ENCODE measurements at places on chromosomes 1 and 21.

DNA sequence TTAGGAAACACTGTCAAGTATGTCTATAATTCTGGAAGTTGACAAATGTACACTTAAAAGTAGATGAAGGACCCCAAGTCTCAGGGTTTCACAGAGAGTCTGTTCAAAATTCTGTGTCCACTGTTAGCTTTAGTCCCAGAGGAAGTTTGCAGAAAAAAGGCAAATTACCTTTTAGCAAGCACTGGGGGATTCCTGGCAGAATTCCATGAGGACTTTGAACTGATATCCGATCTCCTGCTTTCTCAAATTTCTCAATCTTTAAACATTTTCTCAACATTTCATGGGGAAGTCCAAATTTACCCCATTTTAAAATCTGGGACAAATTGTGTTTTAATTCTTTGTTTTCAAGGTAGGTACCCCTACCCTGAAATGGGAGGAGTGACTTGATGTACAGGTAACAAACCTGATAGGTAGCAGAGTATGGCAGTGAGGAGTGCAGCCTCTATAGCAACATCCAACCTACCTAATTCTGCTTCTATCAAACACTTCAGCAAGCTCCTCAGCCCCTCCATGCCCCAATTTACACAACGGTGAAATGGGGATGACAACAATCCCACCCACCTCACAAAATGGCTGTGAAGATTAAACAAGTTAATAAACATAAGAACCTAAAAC is 344.9 kb downstream of the OMA1 start:
- no peak for DNase-seq

- no peak for DNase-seq
Observed at GRCh38 chr1:228542981-228543380, 55.8 kb downstream of the RNF187 start.

DNA sequence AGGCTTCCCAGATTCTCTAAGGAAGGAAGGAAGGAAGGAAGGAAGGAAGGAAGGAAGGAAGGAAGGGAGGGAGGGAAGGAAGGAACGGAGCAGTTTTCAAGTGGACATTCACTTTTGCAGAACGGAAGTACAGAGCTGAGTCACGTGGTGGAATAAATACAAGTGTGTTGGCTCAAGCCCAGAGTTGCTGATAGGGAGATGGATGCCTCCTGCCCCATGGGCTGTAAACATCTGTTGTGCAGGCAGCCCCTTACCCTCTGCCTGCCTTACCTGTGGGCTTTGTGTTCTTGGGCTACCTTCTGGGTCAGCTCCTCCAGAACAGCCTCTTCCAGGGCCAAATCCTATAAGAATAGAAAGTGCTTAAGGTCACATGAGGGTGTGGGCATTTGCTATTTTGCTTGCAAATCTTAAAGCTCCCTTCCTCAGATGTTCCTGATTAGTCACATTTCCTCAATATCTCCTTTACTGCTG is 121.7 kb downstream of the SMYD2 start:
- no peak for DNase-seq

- DNase-seq = no peak
Observed at GRCh38 chr1:212607206-212607912, 1.2 kb upstream of the ATF3 start.

- no peak for DNase-seq
Observed at GRCh38 chr1:11795238-11795890, 10.4 kb downstream of the MTHFR start.

DNA sequence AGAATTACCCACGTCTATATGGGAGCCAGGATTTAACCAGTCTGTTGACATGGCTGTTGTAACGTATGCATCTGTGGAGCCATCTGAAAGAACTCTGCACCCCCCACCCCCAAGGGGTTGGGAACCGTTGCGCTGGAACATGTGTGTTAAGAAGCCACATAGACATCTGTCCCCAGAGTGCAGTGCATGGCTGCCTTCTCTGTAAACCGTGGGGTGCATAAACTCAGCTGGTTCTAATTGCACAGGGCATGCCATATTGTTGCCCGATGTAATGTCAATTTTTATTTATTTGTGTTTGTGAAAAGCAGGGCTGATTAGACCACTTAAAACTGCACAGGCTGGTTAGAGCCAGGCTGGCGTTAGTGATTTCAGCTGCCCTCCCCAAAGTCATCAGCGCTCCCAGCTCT is 70.1 kb upstream of the ROR1 start:
- DNase-seq = no peak

- no peak for DNase-seq
Observed at GRCh38 chr21:44999972-45000636, 60.3 kb downstream of the SLX9 start.

- DNase-seq = no peak
Observed at GRCh38 chr1:20136249-20136648, 2.9 kb upstream of the PLA2G2F start.

- DNase-seq = no peak
Observed at GRCh38 chr1:64459743-64460142, 10.2 kb upstream of the CACHD1 start.

DNA sequence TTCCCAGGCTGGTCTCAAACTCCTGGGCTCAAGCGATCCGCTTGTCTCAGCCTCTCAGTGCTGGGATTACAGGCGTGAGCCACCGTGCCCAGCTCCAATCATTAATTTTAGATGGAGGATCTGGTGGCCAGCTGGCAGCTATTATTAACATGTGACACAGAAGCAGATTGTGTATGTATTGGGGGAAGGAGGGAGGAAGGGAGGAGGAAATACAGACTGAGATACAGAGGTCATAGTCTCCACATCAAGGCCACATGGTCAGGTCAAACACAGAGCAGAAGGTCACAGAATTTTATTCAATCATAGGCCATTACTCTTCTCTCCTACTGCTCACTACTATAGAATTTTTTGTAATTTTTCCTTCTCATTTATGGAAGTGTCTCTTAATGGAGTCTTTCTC is 57.9 kb upstream of the ADORA3 start:
- no peak for DNase-seq

DNA sequence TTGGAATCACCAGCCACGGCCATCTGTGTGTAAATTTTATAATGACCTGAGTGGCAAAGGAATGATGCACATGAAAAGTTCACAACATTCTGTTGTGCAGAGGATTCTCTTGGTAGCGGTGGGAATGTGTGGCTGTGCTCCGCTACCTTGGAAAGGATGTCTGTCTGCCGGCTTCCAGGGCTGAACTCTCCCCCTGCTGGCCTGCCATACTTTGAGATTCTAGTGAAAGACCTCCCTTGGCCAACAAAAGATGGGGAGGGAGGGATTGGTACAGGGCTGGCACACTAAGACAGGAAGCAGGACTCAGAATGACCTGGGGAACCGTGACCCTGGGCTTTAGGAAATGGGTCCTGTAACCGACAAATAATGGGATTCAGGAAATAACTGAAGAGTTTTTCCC is 194.5 kb upstream of the PLD5 start:
- no peak for DNase-seq

GRCh38 chr1:234900595-234900994 is 228.0 kb downstream of the TOMM20 start:
- no peak for DNase-seq

DNA sequence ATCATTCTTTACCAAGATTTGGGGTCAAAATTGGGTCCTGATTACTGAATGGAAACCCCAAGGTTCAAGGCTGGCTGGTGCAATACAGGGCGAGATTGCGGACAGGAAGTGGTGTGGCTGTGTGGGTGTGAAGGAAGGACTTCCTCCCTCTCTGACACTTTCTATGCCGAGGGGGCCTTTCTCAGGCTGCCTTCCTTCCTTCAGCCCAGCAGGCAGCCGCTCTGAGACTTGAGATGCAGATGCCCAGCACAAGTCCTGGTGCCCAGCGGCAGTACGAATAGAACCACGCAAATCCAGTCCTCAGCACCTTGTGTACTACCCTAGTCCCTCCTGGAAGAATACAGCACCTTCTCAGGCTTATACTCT is 16.3 kb downstream of the BATF3 start:
- no peak for DNase-seq

DNA sequence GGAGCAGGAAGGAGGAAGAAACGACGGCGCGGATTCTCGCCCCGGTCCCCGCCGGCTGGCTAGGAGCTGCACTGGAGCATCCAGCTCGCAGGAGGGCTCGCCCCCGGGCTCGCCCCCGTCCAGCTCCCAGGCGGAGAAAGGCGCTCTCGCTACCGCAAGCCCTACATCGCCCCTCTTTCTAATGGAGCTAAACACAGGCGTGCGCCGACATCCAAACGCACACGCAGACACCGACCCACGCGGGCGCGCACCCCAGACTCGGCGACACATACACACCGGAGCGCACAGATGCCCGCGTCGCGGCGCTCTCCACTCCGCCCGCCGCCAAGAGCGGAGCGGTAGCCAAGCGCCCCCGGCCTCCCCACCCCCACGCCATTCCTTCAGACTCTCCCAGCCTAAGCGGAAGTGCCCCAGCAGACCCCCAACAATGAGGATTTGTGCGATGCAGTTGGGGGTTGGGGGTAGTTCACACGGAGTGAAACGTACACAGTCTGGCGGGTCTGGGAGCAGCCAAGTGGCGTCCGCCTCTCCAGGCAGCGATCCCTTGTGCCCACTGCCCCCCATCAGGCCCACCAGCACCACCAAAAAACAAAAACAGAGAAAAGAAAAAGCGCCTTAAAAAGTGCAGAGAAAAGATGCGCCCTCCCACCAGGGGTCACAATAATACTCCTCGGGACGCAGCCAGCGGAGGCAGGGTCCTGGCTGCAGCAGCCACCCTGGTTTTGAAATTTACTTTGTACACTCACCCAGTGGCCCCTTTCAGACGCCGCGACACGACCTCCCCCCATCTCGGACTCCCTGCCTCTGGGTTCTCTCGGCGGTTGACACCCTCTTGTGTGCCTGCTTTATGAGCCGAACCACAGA is 1.4 kb downstream of the DAB1 start:
- no peak for DNase-seq

DNA sequence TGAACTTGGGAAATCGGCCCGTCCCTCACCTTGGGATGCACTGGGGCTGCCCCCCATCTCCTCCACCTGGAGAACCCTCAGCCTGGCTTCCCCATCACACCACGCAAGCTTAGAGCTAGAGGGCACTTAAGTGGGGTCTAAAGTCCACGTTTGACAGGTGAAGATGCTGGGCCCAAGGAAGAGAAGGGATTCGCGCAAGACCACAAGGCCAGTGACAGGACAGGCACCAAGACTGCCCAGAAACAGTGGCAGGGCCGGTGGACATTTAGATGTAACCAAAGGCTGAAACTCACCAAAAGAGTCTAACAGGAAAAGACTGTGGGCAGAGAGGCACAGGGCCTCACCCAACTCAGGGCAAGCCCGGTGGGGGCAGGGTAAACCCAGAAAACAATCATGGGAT is 130.8 kb upstream of the EDN2 start:
- DNase-seq = no peak

GRCh38 chr1:36751525-36751924 is 268.8 kb upstream of the CSF3R start:
- DNase-seq = no peak
